ENCODE measurements at places on chromosomes 16 and 17.
A peak's percentile ranks its signal among the peaks of the same experiment; 100 is the strongest.

DNA sequence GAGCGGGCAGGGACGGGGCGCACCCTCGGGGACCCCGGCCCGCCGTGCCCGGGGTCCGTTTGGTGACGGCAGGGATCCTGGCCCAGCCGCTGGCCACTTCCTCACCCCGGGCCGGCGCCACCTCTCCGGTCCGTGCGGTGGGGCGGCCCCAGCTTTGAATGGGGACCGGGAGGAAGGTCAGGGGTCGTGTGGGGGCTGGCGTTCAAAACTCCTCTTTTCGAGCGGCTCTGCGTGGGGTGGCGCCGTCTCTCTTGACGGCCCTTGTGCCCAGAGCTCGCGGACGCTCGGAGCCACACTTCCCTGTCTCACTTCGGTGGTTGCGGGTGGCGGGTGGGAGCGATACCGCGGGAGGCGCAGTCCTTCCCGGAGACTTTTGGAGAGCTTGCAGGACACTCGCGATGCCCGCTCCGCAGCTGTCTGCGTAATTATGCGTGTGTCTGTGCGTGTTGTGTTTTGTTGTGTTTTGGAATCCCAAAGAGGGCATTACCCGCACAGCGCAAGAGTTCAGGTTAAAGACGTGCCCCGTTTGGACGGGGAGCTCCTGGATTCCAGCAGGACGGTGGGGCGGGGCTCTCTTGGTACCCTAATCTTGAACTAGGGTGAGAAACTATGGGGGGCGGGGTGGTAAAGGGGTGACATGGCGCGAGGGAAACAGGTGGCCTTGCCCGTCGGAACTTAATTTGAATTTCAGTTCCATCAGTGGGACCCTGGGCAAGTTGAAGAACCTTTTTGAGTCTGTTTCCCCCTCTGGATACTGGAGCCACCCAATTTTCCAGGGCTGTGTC lies 637 bp downstream of the PLCG2 start:
- DNase-seq = no peak

GRCh38 chr17:9644910-9645751 lies at the start of gene USP43:
TSS of gene USP43 (plus strand) at chr17:9645517. CDS start at chr17:9645633, 116 bp downstream.
- peak; percentile 73 for DNase-seq

GRCh38 chr17:79290726-79291125 lies 216.1 kb downstream of the ENGASE start:
- no peak for DNase-seq

DNA sequence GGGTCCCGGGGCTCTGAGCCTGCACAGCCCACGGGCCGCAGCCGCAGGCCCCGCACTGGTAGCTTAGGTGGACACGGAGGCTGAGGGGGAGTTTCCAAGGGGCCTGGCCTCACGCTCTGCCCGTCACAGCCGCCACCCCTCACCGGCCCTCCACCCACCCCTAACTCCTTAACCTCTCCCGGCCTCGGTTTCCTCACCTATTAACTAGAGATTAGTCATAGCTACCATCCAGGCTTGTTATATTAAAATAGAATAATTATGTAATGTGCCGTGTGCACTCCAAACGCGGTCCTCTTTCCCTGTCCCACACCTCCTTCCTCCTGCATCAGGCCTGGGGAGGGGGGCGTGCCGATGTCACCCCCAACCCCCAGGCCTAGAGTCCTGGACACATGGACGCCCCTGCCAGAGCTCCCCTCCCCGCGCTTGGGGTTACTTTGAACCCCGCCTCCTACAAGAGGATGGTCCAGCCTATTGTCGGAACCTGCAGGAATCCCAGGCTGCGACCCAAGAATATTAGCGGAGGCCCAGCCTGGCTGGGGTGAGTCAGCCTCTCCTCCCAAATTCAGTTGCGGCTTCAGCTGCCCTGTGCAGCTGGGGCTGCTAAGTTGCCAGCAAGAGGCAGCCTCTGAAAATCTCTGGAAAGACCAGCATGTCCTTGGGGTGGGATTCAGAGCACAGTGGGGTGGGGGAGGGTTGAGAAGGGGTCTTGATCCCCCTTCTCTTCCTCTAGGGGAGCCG lies 17.3 kb downstream of the SOCS3 start:
- DNase-seq = no peak

DNA sequence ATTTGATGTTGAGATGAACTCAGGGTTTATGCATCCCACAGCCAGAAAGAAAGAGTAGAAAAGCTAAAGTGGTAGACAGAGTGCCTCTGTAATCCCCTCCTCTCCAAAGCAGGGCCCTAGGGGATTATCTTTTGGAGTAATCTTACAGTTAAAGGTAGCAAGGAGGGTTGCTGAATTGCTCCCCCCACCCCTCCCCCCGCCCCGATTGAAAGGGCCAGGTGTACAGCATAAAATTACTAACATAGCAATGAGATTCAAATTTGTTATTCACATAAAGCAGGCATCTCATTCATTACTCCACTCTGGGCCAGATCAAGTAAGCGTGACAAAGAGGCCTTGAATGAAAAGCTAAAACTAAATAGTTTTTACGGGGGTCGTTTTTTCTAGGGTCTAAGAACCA lies 72.7 kb downstream of the STH start:
- no peak for DNase-seq

DNA sequence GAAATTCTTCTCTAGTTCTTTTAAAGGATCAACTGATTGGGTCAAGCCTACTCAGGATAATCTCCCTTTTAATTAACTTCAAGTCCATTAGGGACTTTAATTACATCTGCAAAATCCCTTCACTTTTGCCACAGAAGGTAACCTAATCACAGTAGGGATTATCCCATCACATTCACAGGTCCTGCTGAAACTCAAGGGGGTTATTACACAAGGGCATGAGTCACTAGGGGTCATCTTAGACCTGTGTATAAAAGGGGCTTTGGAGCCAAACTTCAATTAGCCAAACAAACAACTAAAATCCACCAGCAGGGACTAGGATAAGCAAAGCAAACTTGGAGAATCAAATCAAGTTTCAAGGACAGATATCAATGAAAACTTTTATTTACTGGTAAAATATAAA lies 19.4 kb downstream of the CIAPIN1 start:
- DNase-seq = no peak

DNA sequence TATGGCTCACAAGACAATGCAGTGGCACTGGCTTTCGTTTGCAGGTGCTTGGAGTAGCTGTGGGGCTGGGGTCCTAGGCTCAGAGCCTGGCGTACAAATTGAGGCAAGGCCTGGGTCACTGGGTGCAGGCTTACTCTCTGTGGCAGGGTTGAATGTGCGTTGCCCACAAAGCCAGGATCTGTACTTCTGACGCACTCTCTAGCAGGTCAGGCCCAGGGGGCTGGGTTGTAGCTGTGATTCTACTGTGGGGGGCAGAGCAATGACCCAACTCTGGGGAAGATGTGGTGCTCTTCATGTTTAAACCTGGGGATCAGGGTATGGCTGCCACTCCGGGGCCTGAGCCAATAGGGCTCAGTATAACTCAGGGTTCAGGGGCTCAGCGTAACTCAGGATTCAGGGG lies 6.4 kb upstream of the PRSS21 start:
- DNase-seq = peak; percentile 36

DNA sequence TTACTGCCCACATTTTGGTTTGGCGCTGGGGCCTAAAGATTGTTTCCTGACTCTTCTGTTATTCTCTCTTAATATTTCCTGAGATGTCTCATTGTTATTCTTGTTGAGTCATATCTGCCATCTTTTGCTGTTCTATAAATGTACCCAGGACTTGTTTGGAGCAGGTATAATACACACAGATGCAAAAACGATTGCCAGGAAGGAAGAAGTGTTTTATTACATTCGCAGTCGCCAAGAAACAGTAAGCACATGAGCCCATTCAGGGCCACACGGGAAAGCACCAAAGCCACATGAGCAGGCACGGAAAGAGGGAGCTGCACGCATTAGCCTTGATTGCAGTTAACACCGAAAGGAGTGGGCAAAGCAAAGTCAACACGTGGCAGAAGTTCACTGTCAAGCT lies 70.2 kb downstream of the ARHGAP44 start:
- DNase-seq = no peak

- no peak for DNase-seq
Observed at GRCh38 chr17:82489851-82490511, 29.6 kb upstream of the FOXK2 start.

GRCh38 chr17:9120471-9120870 lies 99.2 kb downstream of the NTN1 start:
- no peak for DNase-seq

GRCh38 chr17:8326511-8327302 lies 12.9 kb upstream of the ODF4 start:
- DNase-seq = no peak

GRCh38 chr17:77769215-77769614 lies 189.3 kb upstream of the TNRC6C start:
- no peak for DNase-seq

GRCh38 chr16:83835586-83836566 lies 28.1 kb downstream of the HSBP1 start:
- no peak for DNase-seq

GRCh38 chr17:73071066-73071999 lies 21.2 kb downstream of the SLC39A11 start:
- DNase-seq = no peak

DNA sequence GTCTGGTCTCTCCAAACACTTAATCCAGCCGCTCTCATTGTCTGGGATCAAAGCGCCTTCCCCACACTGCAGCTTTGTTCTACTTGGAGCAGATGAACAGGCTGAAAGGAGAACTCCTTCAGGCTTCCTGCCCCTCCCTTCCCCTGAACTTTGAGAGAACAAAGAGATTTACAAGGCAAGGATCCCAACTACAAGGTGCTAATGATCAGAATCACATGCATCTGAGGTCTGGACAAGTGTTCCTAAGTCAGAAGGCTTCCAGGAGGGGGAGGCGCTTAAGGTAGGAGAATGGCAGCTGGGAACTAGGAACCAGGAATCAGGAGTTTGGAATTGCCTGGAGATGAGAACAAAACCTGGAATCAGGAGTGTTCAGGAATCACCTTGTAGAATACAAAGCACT lies 606.3 kb upstream of the CDH11 start:
- no peak for DNase-seq

DNA sequence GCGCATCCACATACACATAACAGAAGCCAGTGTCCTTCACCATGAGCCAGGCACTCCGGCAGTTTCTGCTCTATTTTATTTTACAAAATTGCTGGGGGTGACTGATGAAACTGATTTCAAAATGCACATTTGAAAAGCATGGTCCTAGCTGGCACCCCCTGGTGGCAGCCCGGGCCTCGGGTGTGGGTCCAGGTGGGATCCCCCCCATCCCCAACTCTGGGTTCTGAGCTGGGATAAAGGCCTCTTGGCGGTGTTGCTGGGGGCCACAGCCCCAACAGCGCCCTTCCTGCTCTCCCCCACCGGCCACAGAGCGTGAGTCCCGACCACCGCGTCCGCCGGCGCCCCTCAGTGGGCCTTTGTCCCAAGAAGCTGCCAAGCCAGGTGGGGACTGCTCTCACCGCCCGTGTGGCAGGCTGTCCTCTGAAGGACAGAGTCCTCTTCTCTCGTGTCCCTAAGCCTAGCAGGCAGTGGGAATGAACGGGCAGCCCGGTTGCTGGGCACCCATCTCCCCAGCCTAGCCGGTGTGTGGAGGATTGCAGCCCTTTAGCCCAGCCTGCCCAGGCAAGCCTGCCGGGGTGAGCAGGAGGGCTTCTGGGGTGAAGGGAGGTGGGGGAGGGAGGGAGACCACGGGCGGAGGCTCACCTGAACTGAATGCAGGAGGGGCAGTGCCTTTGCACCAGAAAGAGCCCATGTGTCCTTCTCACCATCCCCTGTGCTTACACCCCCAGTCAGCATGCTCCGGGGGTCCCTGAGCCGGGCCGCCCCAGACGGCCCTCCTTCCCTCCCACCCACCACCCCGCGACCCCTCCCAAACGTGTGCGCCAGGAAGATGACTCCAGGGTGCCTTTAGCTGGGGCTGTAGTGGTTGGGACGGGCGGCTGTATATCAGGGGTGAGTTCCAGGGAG lies 898 bp downstream of the SNAI3 start:
- DNase-seq = no peak

DNA sequence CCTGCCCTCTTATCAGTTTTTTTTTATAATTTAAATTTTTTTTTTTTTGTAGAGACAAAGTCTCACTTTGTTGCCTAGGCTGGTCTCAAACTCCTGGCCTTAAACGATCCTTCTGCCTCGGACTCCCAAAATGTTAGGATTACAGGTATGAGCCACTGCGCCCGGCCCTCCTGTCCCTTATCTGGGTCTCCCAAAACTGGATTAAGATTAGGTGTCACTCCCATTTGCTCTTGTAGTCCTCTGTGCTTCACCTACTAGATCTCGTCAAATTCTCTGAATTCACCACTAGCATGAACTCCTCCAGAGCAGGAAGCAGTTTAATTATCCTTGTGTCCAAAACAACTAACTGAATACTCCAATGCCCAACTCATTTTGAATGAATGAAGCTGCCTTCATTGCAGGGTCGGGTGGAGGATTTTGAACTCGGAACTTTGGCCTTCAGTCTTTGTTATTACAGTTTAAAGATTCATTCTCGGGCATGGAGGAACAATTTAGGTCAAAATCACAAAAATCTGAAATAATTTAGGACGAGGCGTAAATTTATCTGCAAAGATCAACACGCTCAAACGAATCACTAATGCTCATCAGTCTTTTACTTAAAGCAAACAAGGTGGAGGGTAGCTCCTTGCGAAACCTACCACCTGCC lies 802 bp upstream of the ATXN2L start:
- no peak for DNase-seq

- DNase-seq = no peak
Observed at GRCh38 chr17:75113798-75114551, 4.2 kb downstream of the ARMC7 start.

GRCh38 chr16:3698941-3699340 lies 18.4 kb downstream of the TRAP1 start:
- no peak for DNase-seq

GRCh38 chr17:62626719-62627218 lies 701 bp upstream of the MRC2 start:
- DNase-seq = no peak

DNA sequence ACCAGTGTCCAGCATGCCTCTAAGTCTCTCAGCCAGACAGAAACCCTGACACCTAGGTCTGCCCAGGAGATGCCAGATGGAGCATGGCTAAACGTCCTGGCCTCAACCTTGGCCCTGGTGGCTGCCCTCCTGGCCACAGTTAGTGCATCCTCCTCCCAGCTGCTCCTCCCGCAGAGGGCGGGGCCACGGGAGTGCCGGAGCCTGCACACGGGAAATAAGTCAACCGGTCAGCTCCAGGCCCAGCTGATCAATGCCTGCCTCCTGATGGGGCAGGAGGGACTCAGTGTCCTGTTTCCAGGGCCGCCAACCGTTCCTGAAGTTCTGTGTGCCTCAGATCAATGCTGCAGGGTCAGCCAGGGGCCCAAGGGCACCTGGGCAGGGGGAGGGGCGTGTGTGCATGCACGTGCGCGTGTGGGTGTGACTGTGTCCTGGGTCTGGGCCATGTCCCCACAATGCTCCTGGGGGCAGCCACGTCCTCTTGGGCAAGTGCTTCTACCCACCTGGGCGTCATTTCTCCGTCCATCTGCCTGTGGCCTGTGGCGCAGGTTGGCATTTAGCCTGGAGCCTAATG lies 4.6 kb upstream of the KCNJ12 start:
- DNase-seq = no peak

DNA sequence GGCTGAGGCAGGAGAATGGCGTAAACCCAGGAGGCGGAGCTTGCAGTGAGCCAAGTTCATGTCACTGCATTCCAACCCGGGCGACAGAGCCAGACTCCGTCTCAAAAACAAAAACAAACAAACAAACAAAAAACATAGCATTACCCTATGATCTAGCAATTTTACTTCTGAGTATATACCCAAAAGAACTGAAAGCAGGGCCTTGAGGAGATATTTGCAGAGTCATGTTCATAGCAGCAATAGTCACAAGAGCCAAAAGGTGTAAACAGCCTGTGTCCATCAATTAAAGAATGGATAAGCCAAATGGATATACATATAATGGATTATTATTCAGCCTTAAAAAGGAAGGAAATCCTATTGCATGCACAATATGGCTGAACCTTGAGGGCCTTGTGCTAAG lies 63.1 kb downstream of the TOM1L2 start:
- DNase-seq = no peak

Measured in RWPE2 (cell line).